ENCODE measurements at places on chromosomes 7 and 10.

DNA sequence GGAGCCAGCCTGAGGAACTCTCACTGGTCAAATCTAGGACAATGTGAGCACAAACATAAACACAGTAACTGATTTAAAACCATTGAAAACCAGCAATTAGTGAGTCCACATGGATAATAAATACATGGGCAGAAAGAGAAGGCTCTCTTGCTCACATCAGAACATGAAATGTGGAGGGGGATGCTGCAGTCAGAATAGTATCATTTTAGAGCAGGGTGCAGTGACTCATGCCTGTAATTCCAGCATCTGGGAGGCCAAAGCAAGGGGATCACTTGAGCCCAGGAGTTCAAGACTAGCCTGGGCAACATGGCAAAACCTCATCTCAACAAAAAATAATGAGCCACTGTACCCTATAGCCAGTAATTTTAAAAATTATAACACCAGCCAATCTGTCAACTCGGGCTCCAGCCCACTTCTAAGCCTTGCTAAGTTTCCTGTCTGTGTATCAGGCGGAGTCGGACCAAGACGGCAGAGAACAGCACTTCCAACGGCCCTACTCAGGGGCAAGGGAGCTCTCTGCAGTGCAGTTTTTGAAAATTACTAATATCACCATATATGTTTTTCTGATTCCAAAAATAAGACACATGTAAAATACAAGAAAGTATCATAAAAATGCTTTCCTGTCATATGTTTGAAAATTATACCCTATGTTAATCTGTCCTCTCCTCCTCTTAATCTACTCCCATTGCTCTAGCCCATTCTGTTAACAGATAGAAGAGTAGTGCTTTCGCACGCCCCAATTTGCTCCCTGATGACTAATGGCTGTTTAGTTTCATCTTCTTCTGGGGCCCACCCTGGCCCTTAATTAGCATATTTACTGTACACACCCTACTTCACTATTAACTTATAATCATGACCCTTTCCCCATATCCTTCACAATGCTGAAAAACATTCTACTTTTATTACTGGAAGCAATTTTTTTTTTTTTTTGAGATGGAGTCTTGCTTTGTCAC lies 17.1 kb downstream of the URGCP start:
- no peak for DNase-seq

- no peak for DNase-seq
Measured at GRCh38 chr7:7938471-7938870, 30.1 kb upstream of the GLCCI1 start.

GRCh38 chr7:26865094-26865388 lies 651 bp upstream of the SKAP2 start:
- DNase-seq: no peak

DNA sequence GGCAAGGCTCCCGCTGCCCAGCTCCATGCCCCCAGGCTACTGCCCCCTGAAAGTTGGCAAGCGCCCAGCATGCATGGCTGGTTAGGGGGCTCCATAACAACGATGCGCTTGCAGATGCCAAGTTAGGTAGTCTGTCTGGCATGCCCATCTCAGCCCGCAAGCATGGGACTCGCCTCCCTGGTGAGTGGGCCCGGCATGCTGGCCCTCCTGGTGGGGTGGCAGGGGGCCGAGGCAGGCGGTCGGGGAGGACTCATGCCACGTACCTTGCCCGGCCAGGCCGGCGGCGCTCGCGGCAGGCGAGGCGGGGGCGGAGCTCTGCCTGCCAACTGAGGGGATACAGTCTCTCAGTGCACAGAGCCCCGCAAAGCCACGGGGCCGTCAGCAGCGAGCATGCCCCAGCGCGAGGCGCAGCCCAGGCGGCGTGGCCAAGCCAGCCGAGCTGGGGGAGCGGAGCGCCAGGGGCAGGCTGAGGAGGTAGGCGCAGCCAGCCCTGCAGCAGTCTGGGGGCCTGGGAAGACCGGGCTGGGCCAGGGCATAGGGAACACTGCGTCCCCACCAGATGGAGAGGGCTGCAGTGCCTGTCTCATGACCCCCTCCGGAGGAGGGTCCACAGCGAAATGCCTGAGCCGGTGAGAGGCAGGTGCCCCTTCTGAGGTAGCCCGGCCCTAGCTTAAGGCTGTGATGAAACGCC lies 28.0 kb upstream of the NDST2 start:
- DNase-seq: no peak

- DNase-seq: no peak
Measured at GRCh38 chr7:21253740-21254687, 173.9 kb upstream of the SP4 start.

GRCh38 chr10:132541601-132542011 lies 4.0 kb downstream of the INPP5A start:
- DNase-seq: no peak

DNA sequence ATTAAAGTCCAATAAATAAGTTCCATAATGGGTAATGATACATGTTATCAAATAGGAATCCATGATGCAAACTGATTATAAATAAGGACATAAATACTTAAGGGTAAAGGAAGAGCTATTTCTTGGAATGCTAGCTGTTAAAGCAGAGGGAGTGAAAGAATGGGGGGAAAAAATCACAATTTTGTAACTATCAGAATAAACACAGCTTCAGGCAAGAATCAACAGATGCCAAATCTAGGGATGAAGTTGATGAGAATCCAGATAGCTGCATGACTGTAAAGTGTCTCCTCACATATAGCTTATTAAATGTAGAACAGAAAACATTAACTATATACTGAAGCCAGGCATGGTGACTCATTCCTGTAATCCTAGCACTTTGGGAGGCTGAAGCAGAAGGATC lies 4.9 kb downstream of the IPMK start:
- DNase-seq: no peak

DNA sequence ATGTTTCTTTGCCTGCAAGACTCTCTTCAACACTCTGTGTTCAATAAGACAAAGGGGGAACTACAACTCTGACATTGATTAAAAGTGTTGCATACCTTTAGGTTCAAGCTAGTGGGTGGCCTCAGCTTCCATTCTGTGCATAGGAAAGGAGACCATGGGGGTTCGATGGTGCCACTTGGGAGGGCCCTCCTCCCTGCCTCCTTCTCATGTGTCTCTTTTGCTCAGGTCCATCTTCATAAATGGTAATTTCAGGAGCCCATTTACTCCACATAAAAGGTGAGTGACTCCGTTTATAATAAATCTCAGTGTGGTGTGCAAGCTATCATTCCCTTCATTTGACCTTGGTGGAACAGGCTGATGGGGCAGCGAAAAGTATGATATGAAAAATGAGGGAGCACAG lies 285.1 kb downstream of the LRMDA start:
- DNase-seq: no peak

GRCh38 chr10:43392748-43393147 lies 16.2 kb downstream of the HNRNPF start:
- no peak for DNase-seq

DNA sequence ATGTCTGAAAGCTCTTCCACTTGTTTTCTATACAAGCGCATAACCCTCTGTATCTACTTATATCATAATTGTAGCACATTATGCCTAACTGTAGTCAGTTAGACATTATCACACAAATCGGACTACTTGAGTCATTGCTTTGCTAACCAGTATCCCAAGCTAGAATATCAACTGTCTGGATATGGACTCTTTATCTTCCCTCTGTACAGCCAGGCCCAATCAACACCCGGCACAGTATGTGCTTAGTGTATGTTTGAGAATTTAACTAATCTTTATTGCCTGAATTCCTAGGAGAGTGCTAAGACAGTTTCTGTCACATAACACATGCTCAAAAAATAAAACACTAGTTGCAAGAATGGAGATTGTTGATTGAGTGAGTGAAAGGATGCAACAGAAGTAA lies 211.2 kb downstream of the ARL4A start:
- no peak for DNase-seq

GRCh38 chr10:88228130-88228529 lies 355.0 kb downstream of the RNLS start:
- DNase-seq: no peak

DNA sequence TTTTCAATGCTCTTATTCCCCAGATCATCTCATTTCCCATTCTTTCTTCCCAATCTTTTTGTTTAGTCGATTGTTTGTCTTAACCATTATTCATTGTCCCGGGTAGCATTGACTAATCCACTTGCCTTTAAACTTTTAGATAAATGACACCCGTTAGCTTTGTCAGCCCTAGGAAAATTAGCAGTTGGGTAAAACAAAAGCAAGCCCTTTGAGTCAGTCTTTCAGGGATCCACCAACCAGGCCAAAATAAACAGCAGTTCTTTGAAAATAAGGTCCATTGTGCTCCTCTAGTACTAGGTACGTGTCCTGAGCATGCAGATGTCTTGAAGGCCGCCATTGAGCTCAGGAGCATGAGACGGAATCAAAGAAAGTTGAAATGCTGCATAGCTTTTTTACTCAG lies 369.7 kb upstream of the MYO3A start:
- DNase-seq: no peak

DNA sequence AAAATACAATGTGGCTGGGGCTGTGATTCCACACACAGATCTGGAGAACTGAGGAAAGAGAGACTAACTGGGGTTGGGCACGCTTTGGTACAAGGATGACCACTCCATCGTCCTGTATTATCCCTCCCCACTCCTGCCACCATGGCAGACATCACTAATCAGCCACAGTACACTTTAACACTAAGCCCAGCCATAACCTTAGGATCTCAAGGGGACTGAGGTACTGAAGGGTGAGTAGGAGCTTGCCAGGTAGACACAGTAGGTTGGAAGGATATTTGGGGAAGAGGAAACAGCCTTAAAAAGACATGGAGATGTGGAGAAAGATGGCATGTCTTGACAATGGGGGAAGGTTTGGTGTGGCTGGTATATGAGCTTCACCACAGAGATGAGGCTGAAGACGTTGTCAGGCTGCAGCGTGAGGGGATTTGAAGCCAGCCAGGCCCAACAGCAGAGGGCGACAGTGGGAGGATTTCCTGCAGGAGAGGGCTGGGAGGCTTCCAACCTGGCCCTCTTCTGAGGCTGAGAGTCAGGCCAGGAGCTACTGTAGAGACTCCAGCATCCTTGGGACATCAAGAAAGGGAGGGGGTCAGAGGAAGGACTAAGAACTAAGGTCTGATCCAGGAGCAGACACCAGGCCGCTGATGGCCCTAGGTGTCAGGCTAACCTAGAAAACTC lies 58.6 kb upstream of the COL13A1 start:
- no peak for DNase-seq

GRCh38 chr7:153852261-153852660 lies 199.9 kb upstream of the DPP6 start:
- no peak for DNase-seq

- no peak for DNase-seq
Measured at GRCh38 chr7:4667776-4668509, 14.2 kb upstream of the FOXK1 start.

- DNase-seq: no peak
Measured at GRCh38 chr7:135260930-135261721, 27.5 kb downstream of the STRA8 start.

- DNase-seq: peak; percentile 35
Measured at GRCh38 chr10:36676756-36677430, 448.5 kb upstream of the ANKRD30A start.

DNA sequence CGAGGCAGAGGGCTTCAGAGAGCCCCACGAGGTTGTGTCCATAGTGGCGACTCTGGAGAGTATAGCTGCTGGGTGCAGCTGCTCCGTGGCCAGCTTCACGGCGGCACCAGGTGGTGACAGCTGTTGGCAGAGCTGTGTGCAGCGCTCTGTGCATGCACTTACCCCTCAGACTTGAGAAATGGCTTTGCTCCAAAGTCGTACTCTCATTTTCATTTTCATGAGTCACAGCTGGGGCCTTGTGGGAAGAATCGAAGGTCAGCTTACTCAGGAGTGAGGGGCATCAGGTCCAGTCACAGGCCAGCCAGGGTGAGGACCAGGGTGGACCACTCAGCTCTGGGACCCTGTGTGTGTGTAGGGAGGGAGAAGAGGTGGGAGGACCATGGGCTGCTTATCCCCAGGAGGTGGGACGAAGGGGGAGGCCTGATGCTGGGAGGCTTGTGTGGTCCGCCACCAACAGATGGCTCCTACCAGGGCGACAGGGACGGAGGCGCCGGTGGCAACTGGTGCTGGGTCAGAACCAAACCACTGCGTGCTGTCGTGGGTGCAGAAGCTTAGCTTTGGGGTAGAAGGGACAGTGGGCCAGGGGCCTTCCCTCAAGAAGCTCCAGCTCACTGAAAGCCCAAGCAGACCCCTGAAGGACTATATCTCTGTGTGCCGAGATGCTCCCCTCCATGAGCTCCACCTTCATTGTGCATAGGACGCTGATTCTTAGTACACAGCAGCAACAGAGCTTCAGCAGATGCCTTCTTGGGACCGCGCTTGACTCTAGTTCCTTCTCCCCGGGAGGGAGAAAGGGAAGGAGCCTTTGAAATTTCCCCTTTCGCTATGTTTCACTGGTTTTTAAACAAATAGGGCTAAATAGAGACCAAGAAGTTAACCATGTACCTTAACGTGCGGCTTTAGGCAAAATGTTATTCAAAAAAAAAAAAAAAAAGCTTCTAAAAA lies 225.0 kb downstream of the CELF2 start:
- DNase-seq: no peak

GRCh38 chr7:157336383-157337315 lies at the start of gene DNAJB6:
DNAJB6 (plus strand) TSS chr7:157337004; CDS start chr7:157358573, 21,569 bp downstream.
- peak; percentile 58 for DNase-seq

- DNase-seq: no peak
Measured at GRCh38 chr7:23970193-23970592, 260.2 kb downstream of the STK31 start.

GRCh38 chr7:138036135-138036534 lies 34.2 kb upstream of the CREB3L2 start:
- DNase-seq: no peak

DNA sequence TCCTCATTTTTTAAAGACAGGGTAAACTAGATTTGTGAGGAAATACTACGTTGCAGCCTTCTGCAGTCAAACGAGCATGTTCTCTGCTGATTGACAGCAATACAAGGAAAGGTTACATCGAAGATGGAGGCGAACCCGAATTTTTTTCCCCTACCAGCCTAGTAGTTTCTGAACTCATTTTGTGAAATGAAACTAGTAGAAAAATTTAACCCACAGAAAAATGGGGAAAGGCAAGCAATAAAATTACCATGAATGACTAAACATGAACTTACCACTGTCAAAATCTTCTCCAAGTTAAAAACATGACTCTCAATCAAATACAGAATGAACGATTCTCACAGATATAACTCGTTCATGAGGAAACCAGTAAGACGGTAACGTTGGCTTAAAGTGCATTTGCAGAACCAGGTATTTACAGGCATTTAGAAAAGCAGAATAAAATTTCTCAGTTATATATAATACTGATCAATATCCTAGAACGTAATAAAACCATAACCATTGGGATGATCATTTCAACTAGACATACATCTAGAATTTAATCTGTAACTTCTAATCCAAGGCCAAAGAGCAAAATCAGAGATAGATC lies 73.9 kb downstream of the CELF2 start:
- DNase-seq: no peak

All from BJ (cell line).